ENCODE measurements at places on chromosomes 7 and 10.

DNA sequence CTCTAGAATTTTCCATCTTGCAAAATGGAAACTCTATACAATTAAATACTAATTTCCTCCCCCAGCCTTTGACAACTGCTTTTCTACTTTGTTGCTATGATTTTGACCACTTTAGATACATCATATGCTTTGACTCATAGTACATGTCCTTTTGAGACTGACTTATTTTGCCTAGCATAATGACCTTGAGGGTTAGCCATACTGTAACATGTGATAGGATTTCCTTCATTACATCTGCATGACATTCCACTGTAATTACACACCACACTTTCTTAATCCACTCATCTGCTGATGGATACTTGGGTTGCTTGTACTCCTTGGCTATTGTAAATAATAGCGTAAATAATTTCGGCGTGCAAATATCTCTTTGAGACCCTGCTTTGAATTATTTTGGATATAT is 127.7 kb downstream of the JAZF1 start:
- DNase-seq: no peak

- DNase-seq: no peak
Measured at GRCh38 chr7:108604307-108605077, 34.8 kb downstream of the DNAJB9 start.

- DNase-seq: no peak
Measured at GRCh38 chr10:120051671-120052070, 159.1 kb downstream of the SEC23IP start.

DNA sequence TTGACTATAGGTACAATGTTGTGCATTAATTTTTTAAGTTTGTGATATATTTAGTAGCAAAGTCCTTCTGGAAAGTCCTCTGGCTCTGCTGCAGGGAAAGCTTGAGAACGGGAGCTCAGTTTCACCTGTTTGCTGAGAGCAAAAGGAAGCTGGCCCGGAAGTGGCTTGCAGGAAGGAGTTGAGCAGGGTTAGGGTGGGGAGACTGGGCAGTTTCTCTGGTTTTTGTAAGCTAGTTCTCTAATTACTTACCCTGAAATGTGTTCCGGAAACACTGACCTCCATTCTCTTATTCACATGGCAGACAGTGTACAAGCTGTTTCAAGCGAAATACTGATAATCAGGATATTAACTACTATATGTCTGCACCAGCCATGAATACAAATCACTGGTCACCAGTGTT is 22.3 kb downstream of the MAP3K8 start:
- no peak for DNase-seq

DNA sequence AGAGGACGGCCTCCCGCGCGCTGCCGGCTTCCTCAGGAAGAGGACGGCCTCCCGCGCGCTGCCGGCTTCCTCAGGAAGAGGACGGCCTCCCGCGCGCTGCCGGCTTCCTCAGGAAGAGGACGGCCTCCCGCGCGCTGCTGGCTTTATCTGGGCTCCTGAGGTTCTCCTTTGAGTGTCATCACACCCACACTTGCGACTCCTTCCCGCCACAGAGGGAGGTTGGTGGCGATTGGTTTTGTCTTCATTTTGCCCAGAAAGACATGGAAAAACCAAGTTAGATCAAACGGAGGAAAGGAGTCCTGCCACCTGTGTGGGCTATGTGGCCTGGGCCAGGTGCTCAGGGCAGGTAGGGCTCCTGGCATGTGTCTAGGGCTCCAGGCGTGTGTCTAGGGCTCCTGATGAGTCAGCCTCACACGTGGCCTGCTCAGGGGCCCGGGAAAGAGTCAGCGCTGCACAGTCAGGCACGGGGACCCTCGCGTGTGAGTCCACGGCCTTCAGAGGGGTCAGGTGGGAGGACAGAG is 138.0 kb downstream of the VIPR2 start:
- DNase-seq: no peak

- DNase-seq: no peak
Measured at GRCh38 chr7:134255814-134256213, 60.9 kb downstream of the SLC35B4 start.

GRCh38 chr10:14586901-14587300 is 187.8 kb downstream of the FAM107B start:
- DNase-seq: peak; percentile 59

DNA sequence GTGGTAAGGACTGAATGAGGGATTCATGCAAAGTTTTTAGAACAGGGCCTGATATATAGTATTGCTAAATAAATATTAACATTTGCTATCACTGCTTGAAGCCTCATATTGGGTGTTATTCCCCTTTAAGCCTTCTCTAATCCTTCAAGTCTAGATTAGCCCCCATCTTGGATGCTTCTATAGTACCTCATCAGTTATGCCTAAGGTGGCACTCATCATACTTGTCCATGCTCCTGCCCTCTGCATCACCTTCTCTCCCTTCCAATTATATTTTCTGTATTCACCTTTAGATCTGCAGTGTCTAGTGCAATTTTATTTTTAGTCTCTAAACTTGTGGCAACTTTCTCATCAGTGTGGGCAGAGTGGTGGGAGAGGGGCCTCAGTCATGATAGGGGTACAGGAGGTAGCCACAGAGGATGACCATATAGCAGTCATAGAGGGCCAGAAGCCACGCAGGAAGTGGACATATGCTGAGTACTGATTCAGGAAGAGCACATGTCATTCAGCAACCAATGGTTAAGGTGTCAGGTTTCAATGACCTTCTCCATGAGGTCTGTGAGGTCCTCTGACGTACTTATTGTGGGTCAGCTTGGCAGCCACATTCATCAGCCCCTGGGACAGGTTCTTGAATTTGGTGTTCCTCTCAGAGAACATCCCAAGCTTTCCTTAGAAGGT is 2.5 kb downstream of the ENTPD1 start:
- no peak for DNase-seq

DNA sequence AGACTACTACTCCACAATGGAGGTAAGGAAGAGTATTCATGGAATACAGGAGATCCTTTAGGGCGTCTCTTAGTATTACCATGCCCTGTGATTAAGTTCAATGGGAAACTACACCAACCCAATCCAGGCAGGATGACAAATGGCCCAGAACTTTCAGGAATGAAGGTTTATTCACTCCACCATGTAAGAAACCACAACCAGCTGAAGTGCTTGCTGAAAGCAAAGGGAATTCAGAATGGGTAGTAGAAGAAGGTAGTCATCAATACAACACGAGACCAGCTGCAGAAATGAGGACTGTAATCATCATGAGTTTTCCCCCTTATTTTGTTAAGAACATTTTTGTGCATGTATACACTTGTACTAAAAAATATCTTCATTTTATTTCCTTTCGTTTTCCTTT is 76.6 kb downstream of the GPR37 start:
- DNase-seq: no peak

DNA sequence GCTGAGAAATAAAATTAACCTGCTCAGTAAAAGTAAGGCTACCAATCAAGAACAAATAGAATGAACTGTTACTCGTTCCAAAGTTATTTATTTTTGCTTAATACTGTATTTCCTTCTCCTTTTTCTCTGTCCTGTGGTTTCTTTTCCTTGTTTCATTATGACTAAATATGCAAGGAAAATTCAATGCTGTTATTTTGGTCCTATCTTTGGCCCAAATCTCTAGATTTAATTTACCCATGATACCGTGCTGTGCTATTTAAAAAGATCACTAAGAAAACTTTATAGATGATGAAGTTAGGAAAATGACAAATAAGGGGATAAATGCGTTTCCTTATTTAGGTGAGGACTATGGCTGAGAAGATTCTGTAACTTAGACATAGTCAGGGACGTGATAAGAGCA is 45.3 kb upstream of the FAM133B start:
- no peak for DNase-seq

DNA sequence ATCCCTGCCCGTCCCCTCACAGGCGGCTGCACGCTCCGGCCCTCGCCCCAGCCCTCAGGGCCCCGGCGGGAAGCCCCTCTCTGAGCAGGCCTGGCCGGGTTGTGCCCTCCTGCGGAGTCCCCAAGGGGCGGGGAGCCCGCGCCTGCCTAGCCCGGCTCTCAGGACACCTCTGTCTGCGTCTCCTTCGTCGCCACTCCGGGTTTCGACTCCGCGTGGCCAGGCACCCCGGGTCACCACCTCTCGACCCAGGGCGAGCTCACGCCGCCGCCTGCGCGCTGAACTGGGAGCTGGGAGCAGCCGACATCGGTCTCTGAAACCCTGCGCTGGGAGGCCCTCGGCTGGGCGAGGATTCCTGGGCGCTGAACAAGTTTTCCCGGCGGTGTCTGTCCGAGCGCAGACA is 6.2 kb upstream of the OGDHL start:
- DNase-seq: no peak

GRCh38 chr10:122822973-122823690 is 22.5 kb downstream of the CUZD1 start:
- DNase-seq: no peak

- DNase-seq: no peak
Measured at GRCh38 chr10:5608608-5609220, 57.7 kb downstream of the ASB13 start.

- no peak for DNase-seq
Measured at GRCh38 chr7:105011141-105011830, 2.7 kb upstream of the KMT2E start.

GRCh38 chr10:21264271-21264670 is 261.2 kb downstream of the SKIDA1 start:
- DNase-seq: no peak

DNA sequence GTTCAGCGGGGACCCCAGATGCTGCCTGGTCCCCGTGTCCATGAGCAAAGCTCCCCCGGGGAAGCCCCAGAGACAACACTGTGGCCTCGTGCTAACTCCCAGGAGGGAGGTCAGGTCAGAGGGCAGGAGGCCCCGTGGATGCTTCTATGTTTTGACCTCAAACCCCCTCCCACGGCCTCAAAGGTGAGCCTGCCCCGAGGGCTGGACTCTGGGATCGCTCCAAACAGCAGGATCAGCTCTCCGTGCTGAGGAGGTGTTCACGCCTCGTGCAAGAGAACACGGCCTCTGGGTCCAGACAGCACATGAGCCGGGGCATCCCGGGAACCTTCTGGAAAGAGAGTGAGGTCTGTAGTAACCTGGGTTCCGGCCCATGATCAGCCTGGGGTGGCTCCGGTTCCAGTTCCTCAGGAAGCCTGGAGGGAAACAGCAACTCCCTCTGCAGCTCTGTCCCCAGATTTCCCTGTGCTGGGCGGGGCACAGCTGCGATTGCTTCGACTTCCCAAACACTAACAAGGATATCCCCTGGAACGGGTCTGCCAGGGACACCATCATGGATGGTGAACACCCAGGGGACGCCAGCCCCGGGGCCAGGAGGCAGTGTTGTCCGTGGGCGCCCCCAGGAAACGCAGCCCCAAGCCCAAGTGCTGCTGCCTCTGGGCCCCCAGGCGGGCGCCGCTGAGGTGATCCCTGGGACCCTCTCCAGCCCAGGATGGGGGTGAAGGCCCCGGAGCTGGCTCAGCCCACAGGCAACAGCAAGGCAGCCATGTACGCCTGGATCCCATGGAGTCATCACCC is 18.0 kb upstream of the INPP5A start:
- DNase-seq: no peak

GRCh38 chr7:1928645-1929348 is 258.7 kb downstream of the ELFN1 start:
- no peak for DNase-seq

GRCh38 chr10:30178356-30178964 is 119.1 kb upstream of the JCAD start:
- no peak for DNase-seq

- no peak for DNase-seq
Measured at GRCh38 chr7:157841773-157842370, 505.1 kb downstream of the DNAJB6 start.

DNA sequence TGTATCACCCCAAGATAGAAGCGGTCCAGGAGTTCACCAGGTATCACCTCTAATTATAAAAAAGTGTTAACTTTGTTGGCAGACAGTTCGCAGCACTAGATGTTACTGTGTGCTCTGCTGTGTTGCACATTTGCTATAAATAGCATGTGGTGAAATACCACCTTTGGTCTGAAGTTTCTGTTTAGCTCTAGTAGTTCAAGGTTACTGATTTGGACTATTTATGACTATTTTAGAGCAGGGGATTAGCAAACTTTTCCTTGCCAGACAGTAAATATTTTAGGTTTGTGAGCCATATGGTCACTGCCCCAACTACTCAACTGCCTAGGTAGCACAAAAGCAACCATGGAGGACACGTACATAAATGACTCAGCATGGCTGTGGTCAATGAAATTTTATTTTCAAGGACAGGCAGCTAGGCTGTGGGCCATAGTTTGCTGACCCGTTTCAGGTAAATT is 16.5 kb downstream of the DENND10 start:
- DNase-seq: no peak

- DNase-seq: no peak
Measured at GRCh38 chr10:91366704-91367103, 43.4 kb upstream of the HECTD2 start.

DNA sequence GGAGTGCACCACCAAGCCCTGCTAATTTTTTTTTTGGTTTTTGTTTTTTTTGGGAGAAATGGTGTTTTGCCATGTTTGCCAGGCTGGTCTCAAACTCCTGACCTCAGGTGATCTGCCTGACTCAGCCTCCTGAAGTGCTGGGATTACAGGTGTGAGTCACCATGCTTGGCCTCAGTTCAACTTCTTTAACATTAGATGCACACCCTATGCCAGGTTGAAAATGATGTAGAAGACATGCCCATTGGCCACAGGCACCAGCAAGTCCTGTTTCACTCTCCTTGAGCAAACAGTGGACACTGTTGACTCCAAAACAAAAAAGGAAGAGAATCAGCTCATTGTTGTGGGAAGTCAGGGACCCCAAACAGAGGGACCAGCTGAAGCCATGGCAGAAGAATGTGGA is 1205.3 kb downstream of the REEP3 start:
- DNase-seq: no peak

- DNase-seq: no peak
Measured at GRCh38 chr7:106840342-106840741, 24.7 kb upstream of the PIK3CG start.

- DNase-seq: no peak
Measured at GRCh38 chr10:79159141-79159651, 90.4 kb downstream of the ZMIZ1 start.

GRCh38 chr10:113681533-113682470 is 2.1 kb downstream of the CASP7 start:
- peak; percentile 46 for DNase-seq

GRCh38 chr7:129680400-129680799 is 68.9 kb downstream of the NRF1 start:
- no peak for DNase-seq

GRCh38 chr10:100624298-100624697 is 88.6 kb downstream of the HIF1AN start:
- no peak for DNase-seq

GRCh38 chr10:70809011-70809611 is 6.6 kb upstream of the SGPL1 start:
- no peak for DNase-seq

DNA sequence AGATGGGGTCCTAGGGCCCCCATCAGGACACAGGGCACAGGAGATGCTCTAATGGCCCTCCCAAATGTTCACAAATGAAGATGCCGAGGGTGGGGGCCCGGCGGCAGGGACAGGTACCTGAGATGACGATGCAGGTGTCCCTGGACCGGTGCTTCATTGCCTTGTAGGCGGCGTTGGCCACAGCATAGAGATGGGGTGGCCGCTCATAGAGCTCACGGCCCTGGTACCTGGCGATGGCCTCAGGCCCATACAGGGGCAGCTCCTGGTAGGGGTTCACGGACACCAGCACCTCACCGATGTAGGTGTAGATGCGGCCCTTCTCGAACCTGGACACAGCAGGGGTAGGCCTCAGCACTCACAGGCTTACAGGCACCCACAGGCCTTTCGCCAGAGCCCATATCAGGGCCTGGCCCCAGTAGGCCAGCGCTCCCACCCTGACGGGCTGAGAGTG is 2.0 kb downstream of the MYO1G start:
- no peak for DNase-seq
